Dermis microvascular lymphatic vessel endothelial cell (primary cell): ENCODE measurements at places on chromosomes 12 and 14.

- no peak for DNase-seq
These were observed 206.0 kb upstream of the DIO3 start for GRCh38 chr14:101355284-101355683.

DNA sequence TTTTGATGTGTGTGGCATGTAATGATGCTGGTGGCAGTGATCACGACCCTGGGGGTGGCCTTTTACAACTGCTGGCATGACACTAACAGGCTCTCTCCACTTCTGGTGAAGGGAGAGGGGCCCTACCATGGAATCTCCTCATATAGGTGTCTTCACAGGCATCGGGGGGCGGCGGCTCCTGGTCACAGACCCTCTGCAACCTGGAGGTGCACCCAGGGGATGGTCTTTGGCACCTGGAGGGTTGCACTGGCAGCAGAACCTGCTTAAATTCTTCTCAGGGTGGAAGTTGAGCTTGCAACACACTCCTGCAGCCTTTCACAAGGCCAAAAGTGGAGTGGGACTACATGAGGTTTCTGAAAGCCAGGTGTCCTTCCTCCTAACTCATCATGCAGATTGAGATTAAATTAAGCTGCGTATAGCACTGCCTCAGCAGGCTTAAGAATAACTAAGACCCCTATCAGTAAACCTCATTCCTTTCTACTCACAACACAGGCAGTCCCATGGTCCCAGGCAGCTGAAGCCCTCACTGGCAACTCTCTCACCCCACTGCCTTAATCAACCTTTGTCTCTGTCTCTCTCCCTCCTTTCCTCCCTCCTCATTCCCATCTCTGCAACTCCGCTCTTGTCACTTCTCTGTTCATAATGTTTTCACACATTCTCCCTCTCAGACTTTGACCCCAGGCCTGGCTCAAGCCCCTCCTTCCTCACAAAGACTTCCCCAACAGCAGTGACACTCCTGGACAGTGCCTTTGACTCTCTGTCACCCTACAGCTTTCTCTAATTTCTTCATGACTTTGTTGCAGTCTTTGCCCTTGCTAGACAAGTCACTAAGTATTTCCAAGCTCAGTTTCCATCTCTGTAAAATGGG lies 18.9 kb downstream of the NID2 start:
- DNase-seq = no peak

DNA sequence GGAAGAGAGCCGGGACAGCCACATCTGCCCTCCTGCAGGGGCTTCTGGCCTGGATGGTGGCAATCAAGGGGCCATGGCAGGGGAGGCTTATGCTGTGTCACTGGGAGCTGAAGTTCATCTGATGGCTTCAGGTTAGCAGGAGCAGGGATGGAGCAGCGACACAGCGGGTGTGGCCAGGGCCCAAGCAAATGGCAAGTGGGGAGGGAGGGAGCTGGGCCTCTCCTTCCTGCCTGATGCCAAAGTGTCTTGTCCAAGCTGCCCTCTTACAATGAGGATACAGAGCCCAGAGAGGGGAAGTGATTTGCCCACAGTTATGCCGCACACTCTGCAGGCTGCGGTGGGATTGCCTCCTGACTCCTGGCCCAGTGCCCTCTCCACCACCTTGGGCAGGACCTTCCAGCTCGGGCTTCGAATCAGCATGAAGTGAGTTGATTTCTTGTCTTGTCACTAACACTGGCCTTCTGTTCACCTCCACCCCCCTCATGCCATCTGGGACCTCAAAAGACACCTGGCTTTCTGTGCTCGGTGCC lies 51.3 kb downstream of the IQSEC3 start:
- DNase-seq = no peak

DNA sequence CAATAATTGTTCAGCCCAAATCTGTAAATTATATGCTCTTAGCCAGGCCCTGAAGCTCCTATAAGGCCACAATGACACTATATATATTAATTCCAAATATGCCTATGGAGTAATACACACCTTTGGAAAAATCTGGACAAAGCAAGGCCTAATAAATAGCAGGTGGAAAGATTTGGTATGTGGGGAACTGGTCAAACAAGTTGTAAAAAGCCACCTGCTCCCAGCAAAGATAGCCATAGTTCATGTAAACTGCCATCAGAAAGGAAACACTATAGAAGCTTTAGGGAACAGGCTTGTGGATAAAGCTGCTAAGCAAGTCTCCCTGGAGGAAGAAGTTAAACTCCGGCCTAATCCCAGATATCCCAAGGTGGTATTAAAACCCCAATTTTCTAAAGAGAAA lies 29.7 kb downstream of the PRMT8 start:
- no peak for DNase-seq
